ENCODE measurements at places on chromosomes 13 and 19.

- no peak for DNase-seq
Observed at GRCh38 chr13:112908342-112908741, 60.7 kb upstream of the MCF2L start.

DNA sequence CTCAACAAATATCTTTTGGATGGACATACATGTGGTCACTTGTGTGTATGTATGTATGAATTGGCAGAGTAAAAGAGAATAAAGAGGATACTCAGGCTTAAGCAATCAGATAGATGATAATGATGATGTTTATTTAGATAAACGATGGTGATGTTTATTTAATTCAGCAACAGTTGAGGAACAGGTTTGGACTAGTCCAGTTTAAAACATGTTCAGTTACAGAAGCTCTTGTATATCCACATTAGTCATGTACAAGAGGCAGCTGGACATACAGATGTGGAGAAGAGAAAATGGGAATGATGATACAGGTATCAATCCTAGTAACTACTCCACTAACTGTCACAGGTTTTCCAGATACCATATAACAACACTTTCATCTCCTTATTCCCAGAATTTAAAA is 232.1 kb downstream of the DIAPH3 start:
- DNase-seq, result peak; percentile 88

DNA sequence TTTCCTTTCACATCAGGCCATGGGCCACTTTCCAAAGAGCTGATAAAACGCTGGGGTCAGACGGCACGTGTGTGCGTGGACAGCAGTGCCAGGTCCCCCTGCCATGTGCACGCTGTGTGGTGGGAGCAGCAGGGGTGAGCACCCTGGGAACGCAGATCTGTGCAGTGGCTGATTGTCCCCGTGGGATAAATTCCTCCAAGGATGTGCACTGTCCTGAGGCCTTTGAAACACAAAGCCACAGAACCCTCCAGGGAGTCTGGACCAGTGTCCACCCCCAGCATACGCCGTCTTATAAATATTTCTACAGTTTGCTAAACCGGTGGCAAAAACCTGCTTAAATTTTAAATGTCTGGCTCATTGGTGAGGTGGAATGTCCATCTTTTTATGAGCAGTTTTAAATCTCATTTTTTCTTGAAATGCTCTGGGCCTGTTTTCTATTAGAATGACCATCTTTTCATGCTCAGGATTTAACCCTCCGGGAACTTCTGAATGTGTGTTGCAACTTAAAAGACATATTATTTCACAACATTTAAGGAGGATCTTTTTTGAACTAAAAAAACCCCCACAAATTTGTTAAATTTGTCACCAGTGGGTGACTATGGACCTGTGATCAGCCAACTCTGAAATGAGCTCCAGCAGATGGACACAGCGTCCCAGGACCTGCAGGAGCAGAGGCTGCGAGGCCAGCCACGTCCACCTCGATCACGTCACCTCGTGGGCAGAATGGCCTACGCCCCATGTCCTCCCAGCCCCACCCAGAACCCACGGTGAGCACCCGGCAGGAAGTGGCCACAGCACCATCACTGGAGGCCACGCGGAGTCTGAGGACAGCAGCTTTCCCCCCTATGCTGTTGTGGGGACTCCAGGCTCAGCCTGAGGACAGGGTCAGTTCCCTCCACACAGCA is 68.6 kb downstream of the RASA3 start:
- no peak for DNase-seq

DNA sequence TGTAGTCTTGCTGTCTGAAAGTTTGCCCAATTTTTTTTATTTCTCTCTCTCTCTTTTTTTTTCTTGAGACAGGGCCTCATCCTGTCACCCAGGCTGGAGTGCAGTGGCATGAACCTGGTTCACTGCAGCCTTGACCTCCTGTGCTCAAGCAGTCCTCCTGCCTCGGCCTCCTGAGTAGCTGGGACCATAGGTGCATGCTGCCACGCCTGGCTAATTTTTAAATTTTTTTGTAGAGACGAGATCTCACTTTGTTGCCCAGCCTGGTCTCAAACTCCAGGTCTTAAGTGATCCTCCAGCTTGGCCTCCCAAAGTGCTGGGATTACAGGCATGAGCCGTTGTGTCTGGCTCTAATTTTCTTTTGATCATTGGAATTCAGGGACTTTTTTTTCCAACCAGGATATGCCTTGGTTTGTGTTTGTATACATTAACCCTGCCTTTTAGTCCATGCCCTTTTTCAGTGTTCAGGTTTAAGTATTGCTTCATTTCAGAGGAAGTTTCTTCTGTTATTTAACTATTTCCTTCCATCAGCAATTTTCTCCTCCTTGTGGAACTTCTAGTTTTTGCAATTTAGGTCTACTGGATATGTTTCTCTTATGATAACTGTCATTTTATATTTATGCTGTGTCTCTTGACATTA is 201.4 kb downstream of the PCCA start:
- DNase-seq, result no peak

DNA sequence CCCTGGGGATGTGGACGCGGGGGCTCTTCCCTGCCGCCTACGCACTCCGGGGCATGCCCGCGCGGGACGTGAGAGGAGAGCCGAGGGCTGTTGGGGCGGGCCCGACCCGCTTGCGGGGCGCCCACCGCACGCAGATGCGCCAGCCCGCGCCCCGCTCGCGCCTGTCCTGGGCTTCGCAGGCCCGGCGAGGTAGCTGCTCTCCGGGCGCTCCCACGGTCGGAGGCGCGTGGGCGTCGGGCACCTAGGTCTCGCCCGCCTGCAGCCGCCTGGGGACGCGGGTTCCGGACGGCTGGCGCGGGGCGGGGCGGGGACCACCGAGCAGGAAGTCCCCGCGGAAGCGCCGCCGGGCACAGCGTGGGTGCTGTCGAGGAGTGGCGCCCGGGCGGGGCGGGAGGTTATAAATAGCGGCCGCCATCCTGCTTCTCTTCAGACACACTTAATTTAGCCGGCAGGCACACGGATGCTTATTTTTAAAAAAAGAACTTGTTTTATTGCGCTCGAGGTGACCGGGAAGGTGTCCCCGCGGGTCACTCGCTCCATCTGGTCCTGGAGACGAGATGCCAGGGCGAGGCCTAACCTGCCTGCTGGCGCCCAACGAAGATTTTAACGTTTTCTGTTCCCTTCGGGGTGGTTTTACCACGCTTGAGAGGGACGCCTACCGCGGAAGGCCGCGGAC is 561 bp upstream of the GJA3 start:
- no peak for DNase-seq

- no peak for DNase-seq
Observed at GRCh38 chr13:51721496-51721895, 82.5 kb downstream of the DHRS12 start.

DNA sequence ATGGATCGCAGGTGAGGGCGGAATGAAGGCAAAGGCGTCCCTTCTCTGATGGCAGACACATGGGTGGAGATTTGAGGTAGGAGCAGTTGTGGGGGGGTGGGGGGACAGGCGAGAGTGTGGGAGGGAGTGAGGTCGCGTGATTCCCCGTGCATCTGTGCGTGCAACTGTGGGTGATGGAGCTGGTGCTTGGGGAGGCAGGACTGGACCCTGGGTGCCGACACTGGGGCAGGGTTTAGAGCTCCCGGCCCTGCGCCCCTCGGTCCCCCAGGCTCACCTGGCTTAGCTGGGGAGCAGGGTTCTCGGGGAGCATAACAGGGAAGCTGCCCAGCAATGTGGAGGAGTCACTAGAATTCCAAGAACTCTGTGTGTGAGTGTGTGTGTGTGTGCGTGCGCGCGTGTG is 3.4 kb downstream of the TMPRSS9 start:
- no peak for DNase-seq

DNA sequence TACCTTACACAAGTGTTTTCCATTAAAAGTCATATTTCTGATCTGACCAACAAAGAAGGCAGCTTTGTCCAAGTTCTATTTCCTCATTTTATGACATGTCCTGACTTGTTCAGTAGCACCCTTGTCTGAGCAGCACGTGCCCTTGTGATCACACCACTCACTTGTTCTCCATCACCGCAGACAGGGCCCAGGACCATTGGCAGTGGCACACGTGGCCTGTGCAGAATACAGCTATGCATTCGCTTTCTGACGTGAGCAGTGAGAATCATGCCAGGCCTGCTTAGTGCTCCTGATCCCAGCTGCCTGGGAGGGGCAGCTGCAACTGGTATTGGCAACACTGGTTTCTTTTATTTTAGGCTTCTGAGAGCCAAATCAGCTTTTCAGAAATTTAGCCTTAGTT is 134.2 kb downstream of the FRY start:
- peak; percentile 71 for DNase-seq

DNA sequence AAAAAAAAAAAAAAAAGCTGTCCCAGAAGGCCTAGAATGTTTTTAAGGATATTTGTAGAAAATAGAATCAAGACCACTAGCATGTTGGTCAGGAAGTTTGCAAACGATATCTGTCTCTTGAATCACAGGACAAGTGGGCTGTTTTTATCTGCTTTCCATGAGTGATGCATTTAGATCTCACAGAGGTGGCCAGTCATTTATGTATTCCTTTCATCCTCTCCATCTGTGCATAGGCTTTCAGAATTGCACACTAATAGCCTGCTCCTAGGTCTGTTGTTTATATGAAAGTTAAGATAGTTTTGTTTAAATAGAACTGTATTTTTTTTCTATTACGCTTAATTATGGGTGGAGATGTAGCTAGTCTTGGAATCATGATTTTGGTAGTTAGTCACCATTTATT is 289.5 kb downstream of the SHISA2 start:
- DNase-seq, result no peak

GRCh38 chr13:44012910-44013757 is 133.4 kb downstream of the LACC1 start:
- DNase-seq, result no peak

- no peak for DNase-seq
Observed at GRCh38 chr13:50522506-50522905, 321.0 kb downstream of the DLEU7 start.

DNA sequence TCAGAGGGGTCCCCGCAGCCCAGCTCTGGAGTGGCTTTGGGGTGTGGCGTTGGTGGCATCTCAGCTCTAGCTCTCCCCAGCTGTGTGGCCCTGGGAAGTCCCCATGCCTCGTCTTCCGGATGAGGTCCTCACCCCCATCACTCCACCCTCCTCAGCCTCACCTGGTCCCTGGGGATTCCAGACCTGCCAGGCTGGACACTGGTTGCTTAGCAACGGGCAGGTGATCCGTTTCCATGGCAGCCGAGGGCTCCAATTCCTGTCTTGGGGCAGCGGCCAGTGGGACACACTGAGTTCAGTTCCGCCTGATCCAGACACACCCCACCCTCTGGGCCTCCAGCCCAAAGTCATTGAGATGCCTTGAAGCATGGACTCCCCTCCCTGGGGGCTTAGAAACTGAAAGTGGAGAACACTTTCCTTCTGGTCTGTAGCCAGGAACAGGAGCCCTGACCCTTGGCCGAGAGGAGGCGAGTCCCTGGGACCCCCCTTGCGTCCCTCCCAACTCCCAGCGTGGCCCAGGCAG is 7.7 kb upstream of the MISP start:
- DNase-seq, result no peak

GRCh38 chr13:50783717-50784290 is 59.7 kb downstream of the DLEU7 start:
- DNase-seq, result no peak

- DNase-seq, result peak; percentile 85
Observed at GRCh38 chr13:74570046-74570445, 435.8 kb upstream of the KLF12 start.

GRCh38 chr13:102597029-102597961 is 509 bp downstream of the TPP2 start:
- no peak for DNase-seq

GRCh38 chr13:113761136-113761535 is 2.1 kb downstream of the TMEM255B start:
- DNase-seq, result no peak

DNA sequence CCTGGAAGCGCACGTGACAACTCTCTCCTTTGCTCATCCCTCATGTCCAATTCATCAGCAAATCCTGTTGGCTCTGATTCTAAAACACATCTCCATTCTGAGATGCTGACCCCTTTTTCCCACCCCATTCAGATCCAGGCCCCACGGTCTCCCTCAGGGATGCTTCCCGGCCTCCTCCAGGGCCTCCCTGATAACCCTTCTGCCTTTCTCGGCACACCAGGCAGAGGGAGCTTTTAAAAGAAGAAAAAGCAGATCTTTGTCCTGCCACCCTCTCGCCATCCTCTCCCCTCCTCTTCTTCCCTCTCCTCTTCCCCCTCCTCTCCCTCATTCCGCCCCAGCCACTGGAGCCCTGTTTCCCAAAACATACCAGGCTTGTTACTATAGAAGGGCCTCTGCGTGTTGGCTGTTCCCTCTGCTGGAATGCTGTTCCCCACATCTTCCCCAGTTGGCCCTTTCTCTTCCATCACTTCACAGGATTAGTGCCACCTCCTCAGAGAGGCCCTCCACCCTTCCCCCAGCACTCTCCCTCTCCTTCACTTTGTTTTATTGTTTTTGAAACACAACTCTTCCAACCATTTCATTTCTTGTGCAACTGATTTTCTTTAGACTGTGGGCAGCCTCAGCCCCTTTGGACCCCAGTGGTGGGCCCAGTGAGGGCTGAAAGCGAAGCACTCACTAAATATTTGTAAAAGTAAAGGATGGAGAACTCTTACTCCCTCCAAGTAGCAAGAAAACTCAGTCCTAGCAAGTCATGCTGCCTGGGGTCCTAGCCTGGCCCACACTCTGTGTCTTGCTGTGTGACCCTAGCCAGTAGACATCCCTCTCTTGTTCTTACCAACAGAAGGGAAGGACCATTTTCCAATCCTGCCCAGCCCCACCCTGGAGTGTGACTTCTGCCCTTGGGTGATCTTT is 2.5 kb upstream of the CRLF1 start:
- no peak for DNase-seq

- no peak for DNase-seq
Observed at GRCh38 chr19:27860309-27860934, 1352.5 kb downstream of the UQCRFS1 start.

- DNase-seq, result no peak
Observed at GRCh38 chr13:30157616-30157993, 149.7 kb downstream of the KATNAL1 start.
